Esophagus squamous epithelium (tissue), 5 donors: ENCODE measurements at places on chromosomes 12 and 14.

GRCh38 chr12:101671157-101671791 lies 26.2 kb upstream of the CHPT1 start:
- H3K36me3 ChIP-seq, result no peaks in the 10 kb centered on the region
- H3K4me3 ChIP-seq, result no peak overlapping the region
- no peaks in the 10 kb centered on the region for H3K27me3 ChIP-seq
- H3K4me1 ChIP-seq, result no peaks in the 10 kb centered on the region
- DNase-seq, result no peak

- no peak overlapping the region for H3K4me3 ChIP-seq
- DNase-seq, result no peak
- no peaks in the 10 kb centered on the region for H3K27me3 ChIP-seq
- peaks cover 48% of the 10 kb centered on the region for H3K4me1 ChIP-seq
- H3K36me3 ChIP-seq, result no peaks in the 10 kb centered on the region
These were observed 170.0 kb downstream of the ZFP36L1 start for GRCh38 chr14:68622856-68623255.

DNA sequence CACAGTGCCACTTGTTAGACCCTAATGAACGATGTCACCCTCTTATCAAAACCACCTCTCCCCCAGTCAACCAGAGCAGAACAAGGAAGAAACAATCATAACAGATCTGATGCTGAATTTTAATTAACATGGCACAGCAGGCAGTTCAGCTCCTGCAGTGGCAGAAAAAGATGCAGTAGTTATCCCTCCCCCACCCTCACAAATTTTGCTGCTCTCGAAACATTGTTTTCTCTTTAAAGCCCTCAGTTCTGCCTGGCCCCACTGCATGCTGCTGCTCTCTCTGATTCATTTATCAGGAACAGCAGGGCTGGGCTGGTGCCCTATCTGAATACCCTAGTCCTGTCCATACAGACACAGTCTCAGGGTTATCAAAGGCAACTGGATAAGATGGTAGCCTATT lies 12.2 kb downstream of the CCDC175 start:
- H3K4me3 ChIP-seq, result no peak overlapping the region
- DNase-seq, result no peak
- no peaks in the 10 kb centered on the region for H3K4me1 ChIP-seq
- H3K27ac ChIP-seq, result no peak overlapping the region

- no peaks in the 10 kb centered on the region for H3K27me3 ChIP-seq
- no peaks in the 10 kb centered on the region for H3K36me3 ChIP-seq
These were observed 618 bp upstream of the PGAM5 start for GRCh38 chr12:132710043-132710404.

DNA sequence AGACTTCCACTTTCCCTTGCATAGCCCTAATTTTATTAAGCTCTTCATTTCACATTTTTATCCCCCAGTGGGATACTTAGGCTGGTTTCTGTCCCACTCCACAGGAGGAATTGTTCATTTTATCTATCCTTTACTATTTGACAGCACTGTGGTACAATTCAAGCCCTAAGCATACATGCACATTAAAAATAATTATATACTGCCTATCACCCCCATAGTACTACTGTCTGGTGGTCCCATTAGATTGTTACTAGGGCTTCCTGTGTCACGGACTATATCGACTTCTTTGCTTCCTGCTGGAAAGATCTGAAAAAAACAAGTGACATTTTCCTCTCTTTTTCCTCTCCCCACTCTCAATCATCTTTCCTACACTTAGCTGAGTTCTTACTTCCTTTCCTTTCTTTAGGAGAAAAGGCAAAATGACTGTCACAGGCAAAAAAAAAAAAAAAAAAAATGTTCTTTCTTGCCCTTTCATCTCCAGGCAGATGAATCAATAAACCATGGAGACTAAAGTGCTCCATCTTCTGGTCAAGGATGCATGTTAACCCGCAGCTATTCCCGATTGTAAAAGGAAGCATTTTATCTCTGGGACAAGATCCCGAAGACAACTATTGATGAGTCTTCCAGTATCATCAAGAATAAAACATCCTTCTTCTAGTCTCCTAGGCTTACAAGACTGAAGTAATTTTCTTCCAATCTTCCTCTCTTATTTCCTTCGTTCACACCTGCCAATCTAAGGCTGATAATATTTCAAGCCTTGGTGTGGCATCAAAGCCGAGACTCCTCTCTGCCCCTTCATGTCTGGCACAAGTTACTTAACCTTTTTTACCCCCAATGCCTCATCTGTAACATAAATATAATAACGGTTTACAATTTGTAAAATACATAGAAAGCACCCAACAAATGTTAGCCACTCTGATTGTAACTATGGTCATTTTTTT lies 94.4 kb upstream of the PLEKHG7 start:
- no peaks in the 10 kb centered on the region for H3K36me3 ChIP-seq
- DNase-seq, result no peak
- peaks cover 10% of the 10 kb centered on the region for H3K4me1 ChIP-seq
- H3K27me3 ChIP-seq, result no peaks in the 10 kb centered on the region

DNA sequence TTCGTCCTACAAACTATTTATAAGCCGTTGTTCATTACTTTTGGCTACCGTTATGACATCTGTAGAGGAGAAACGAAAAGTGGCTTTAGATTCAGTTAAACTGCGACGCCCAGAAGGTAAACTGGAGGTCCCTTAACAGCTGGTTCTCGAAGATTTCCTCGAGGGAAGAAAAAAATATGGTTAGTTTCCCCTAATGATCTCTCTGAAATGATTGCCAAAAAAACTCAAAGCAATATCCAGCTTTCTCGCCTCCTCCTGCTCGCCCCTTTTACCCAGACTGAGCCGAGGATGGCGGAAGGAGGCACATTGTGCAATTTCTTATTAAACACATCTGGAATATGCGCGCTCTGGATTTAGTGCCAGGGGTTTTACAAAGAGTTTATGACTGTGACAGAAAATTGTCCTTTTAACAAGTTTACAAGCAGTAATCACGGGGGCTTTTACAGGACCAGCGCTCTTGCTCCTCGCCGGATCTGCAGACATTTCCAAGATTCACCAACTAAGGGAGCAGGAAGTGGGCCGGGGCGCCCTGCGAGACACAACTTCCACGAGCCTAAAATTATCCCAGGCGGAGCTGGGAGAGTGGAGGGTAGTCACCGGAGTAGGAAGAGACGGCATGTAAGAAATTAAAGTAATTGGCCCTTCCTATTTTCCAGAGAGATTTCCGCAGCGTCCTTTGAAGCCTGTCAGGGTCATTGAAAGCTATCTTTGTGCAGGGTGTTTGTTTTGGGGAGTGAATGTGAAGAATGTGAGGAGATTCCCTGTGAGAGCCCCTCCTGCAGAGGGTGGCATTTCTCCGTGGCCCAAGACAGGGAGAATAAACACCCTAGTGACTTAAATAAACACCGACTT lies 5.6 kb downstream of the SIX1 start:
- no peak for DNase-seq
- H3K4me3 ChIP-seq, result no peak overlapping the region
- no peak overlapping the region for H3K27ac ChIP-seq

GRCh38 chr12:122452701-122453285 lies 30.3 kb upstream of the CLIP1 start:
- no peaks in the 10 kb centered on the region for H3K27me3 ChIP-seq
- no peaks in the 10 kb centered on the region for H3K36me3 ChIP-seq
- H3K4me3 ChIP-seq, result no peak overlapping the region
- H3K27ac ChIP-seq, result peak overlapping the region; percentile 43
- no peak for DNase-seq
- peaks cover 16% of the 10 kb centered on the region for H3K4me1 ChIP-seq
